Left colon (tissue), 2 donors: ENCODE measurements at places on chromosomes 11 and 22.
A peak's percentile ranks its signal among the peaks of the same experiment; 100 is the strongest.

- DNase-seq, result no peak
Observed at GRCh38 chr11:19244084-19244483, 3.3 kb upstream of the E2F8 start.

GRCh38 chr11:77517753-77518152 lies 43.9 kb upstream of the PAK1 start:
- no peak for DNase-seq

DNA sequence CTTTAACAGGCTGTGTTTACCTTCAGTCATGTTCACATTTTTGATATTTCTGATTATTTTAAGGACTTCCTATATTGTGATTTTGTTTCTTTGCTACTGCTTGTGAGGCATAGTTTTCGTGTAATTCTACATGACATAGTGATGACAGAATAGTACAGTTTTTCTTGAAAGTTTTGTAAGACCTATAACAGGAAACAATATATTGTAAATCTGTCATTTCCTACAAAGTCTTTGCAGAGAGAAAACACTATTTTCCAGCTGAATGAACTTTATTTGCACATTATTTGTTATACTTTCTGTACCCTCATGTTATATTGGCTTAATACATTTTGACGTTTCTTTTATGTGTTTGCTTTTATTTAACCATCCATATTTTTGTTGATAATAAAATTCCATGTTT lies 191.1 kb downstream of the TMEM135 start:
- no peak for DNase-seq

GRCh38 chr22:36912694-36913426 lies 568 bp upstream of the CSF2RB start:
- peak; percentile 5 for DNase-seq

DNA sequence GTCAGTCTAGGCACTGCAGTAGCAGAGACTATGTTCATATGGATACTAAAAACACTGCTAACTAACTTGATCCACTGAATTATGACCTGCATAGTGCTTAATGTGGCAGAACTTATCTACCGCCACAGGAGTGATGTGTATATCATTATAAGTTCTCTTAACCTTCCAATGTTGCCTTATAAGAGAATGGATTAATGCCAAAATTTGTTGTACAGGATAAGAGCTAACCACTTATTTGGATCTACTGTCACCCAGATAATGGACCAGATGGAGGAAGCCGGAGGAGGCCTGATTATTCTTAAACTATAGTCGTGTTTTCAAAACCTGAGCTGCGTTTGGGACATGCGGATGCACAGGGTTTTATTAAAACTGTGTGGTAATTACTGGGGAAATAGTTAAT lies 1.9 kb upstream of the OR51B4 start:
- no peak for DNase-seq

DNA sequence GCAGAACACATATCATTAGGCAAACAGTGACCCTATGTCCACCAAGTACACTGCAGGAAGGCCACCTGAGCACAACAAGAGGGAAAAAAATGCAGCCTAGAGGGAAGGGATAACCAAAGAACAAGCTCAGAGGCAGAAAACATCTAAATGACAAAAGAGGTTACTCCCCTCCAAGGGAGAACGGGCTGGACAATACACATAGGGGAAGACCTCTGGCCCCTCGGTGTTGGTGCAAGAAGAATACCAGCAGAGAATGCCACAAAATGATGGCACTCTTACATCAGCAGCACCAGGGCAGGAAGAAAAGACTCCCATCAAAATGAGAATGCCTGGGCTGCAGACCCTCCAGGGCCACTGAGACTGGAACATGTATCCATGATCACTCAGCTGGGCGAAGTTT lies 66.6 kb upstream of the OPCML start:
- DNase-seq, result no peak

DNA sequence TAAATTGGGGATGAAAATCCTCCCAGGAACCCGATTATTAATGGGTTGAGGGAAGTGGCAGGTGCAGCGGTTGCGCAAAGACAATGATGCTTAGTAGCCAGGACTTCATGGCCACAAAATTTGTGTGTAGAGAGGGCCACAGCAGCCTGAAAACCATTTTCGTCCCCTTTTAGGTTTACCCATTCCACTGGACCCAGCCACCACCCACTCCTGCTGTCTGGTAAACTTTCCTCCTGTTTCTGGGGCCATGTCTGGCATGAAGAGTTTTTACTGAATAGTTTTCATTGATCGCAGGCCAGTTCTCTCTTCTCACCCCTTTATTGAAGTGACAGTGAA lies 69.5 kb upstream of the SYT13 start:
- no peak for DNase-seq

- DNase-seq, result no peak
Observed at GRCh38 chr22:35834061-35834460, 116.4 kb downstream of the APOL5 start.

GRCh38 chr11:79536155-79536917 lies 95.5 kb upstream of the TENM4 start:
- DNase-seq, result no peak

DNA sequence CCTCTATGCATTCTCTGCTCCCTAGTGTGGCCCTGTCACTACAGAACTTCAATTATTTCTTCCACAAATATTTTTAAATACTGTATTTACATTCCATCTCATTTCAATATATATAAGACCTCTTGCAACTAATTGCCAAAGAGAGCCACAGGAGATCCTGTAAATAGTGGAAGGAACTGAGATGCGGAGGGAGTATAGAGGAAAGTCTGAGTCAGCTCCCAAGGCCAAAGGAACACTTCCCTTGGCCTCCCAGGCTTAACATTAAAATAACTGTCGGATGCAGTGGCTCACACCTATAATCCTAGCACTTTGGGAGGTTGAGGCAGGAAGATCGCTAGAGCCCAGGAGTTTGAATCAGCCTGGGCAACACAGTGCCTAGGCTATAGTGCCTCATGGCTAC lies 31.2 kb downstream of the RBFOX2 start:
- DNase-seq, result no peak
